ENCODE measurements at places on chromosomes 3 and 15. TPM values are rescaled to one million over a fixed set of nuclear protein-coding genes. Genes with fewer than 3 reads are reported as not detected.

The PIF1 gene
- total RNA-seq: 45.8 TPM

The PLD1 gene
- total RNA-seq: 1.7 TPM

DNA sequence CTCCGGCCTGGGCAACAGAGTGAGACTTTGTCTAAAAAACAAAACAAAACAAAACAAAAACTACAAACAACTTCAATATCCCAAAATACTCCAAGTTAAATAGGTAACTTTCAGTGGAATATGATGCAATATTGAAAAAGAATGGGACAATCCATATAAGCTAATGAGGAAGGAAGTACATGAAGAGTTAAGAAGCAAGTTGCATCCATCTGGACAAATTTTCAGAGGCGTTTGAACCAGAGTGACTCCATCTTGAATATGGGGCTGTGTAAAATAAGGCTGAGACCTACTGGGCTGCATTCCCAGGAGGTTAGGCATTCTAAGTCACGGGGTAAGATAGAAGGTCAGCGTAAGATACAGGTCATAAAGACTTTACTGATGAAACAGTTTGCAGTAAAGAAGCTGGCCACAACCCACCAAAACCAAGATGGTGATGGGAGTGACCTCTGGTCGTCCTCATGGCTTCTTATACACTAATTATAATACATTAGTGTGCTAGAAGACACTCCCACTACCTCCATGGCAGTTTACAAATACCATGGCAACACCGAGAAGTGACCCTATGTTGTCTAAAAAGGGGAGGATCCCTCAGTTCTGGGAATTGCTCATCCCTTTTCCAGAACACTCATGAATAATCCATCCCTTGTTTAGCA, 58.1 kb upstream of the LCTL start:
- H3K4me1 ChIP-seq: no peaks in the 10 kb centered on the region
- peaks cover 39% of the 10 kb centered on the region for H3K27me3 ChIP-seq
- H3K36me3 ChIP-seq: no peaks in the 10 kb centered on the region
- H3K4me3 ChIP-seq: no peak overlapping the region

DNA sequence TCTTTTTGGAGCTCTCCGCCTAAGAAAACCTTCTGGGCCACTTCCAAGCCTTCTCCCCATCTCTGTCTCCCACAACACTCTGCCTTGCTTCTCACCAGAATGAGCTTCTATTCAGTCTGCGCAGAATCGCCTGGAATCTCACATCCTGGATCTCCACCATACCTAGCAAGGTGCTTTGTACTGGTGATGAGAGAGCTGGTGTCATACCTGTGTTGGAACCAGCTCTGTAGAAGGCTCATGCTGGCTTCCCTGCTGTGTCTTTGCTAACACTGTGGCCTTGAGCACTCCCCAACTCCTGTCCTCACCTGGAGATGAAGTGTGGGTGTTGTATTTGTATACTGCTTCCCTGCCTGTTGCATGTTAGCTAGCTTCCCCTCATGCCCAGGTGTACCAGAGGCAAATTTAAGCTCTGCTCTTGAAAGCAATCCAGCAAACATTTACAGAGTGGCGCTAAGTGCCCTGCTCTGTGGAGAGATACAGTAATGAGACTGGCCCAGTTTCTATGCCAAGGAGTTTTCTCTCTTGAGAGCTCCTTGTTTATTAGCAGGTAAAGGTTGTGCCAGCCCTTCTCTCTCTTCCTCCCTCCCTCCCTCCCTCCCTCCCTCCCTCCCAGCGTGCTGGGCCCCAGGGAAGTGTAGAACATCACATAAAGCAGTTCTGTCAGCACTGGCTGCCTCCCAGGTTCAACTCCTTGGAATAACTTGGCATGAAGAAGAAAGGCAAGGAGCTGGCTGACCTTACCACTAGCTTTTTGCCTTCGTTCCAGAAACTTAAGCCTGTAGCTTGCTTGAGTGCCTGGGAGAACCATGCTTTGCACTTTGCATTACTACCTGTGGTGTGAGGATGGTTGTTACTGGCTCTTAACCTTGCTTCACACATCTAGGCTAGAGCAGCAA, 54.9 kb downstream of the TRIM71 start:
- no peak overlapping the region for H3K27ac ChIP-seq
- peaks cover 23% of the 10 kb centered on the region for H3K27me3 ChIP-seq
- no peak overlapping the region for H3K4me3 ChIP-seq
- no peaks in the 10 kb centered on the region for H3K36me3 ChIP-seq
- DNase-seq: no peak
- no peaks in the 10 kb centered on the region for H3K4me1 ChIP-seq

- no peak for DNase-seq
- H3K36me3 ChIP-seq: peaks cover 24% of the 10 kb centered on the region
- H3K4me3 ChIP-seq: no peak overlapping the region
- no peak overlapping the region for H3K27ac ChIP-seq
- H3K27me3 ChIP-seq: no peaks in the 10 kb centered on the region
Measured at GRCh38 chr15:64127521-64128270, 23.8 kb upstream of the SNX22 start.

DNA sequence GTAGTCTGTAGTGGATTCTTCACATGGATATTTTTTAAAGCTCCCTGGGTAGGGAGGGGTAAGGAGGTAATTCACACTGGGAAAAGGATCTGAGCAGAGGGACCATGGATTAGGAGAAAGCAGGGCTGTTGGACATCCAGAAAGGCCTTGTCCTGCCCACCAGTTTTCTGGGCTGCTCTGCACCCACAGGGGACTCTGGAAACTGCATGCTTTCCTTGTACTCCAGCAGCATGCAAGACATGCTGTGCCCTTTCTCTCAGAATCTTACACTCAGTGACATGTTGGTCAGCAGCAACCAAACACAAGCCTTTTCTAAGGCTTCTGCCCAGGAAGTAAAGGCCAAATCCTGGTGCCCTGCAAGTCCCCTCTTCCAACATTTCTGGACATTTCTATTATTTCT, 2.5 kb upstream of the FBN1 start:
- no peak for DNase-seq
- H3K27me3 ChIP-seq: peaks cover 52% of the 10 kb centered on the region
- no peak overlapping the region for H3K4me3 ChIP-seq
- H3K36me3 ChIP-seq: no peaks in the 10 kb centered on the region

DNA sequence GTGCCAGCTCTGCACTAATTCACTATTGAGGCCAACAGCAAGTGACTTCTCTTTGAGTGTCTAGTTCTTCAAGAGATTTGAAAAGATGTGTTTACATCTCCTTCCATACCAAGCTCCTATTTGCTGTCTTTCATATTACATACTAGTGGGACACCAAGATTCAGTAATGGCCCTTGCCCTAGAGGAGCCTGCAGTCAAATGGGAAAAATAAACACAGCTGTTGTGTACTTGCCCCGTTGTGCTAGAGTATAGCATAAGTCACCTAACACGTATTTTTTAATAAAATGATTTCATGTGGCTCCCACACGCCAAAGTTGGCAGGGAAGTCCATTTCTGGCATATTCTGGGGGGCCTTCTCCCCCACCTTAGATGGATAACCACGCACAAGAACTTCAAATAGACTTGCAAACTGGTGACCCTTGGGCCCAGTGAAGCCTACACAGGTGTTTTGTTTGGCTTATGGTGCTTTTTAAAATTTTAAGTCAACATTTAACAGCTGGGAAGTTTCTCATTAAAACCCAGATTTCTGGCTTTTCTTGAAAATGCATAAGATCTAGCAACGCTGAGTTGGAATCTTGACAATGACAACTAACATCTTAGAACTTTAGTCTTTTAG, 95.3 kb upstream of the LPP start:
- peaks cover 17% of the 10 kb centered on the region for H3K4me1 ChIP-seq
- H3K36me3 ChIP-seq: peaks cover 6% of the 10 kb centered on the region
- DNase-seq: no peak
- no peak overlapping the region for H3K27ac ChIP-seq
- no peaks in the 10 kb centered on the region for H3K27me3 ChIP-seq

- no peaks in the 10 kb centered on the region for H3K36me3 ChIP-seq
- DNase-seq: no peak
- peaks cover 19% of the 10 kb centered on the region for H3K4me1 ChIP-seq
- no peak overlapping the region for H3K27ac ChIP-seq
Measured at GRCh38 chr3:72274493-72275330, 489.8 kb upstream of the PROK2 start.

GRCh38 chr15:35252351-35252865, 167.3 kb upstream of the NANOGP8 start:
- no peak for DNase-seq
- no peak overlapping the region for H3K4me3 ChIP-seq
- H3K27ac ChIP-seq: no peak overlapping the region
- no peaks in the 10 kb centered on the region for H3K4me1 ChIP-seq
- H3K27me3 ChIP-seq: no peaks in the 10 kb centered on the region
- H3K36me3 ChIP-seq: no peaks in the 10 kb centered on the region
